ENCODE measurements at places on chromosomes 7 and 10.

DNA sequence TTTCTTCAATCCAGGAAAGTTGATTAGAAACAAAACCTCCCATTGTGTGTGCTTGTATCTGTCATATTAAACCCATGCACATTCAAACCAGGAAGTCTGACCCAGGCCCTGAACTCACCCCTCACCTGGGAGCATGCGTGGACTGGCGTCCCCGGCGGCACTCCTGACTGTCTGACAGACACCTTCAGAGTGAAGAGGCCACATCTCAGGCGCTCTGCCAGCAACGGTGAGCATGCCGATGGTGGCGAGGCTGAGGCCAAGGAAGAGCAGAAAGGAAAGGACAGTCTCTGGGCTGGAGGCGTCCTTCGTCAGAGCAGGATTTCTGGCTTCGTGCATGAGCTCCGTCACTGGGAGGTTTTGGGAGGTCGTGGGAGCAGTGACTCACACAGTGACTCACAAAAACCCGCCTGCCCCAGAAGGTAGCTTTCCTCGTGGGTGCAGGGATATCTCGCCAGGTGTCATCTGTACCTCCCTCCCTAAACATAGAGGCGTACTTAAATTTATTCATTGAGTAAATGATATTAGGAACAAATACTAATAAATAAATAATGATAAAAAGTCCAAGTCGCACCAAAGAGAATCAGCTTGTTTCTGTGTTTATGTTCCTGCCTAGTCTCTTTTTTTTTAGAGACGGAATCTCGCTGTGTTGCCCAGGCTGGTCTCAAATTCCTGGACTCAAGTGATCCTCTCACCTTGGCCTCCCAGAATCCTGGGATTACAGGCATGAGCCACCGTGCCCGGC lies 13.5 kb downstream of the IQCE start:
- H3K4me1 ChIP-seq, result peaks cover 6% of the 10 kb centered on the region
- H3K27me3 ChIP-seq, result no peaks in the 10 kb centered on the region
- DNase-seq, result no peak
- H3K4me3 ChIP-seq, result no peak overlapping the region
- H3K27ac ChIP-seq, result no peak overlapping the region

DNA sequence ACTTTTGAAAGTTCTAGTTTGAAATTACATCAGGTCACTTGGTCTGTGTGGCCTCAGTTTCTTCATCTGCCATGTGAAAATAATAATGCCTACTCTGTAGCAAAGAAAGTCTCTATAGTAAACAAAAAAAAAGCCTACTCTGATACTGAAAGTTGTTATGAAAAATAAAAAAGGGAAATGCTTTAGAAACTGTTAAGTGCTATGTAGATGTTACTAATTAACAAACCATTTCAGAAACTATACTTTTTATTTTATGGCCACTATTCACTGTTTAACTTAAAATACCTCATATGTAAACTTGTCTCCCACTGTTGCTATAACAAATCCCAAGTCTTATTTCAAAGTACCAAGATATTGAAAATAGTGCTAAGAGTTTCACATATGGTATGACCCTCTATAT lies 50.6 kb downstream of the CFTR start:
- H3K4me1 ChIP-seq, result no peaks in the 10 kb centered on the region
- no peak overlapping the region for H3K4me3 ChIP-seq
- H3K36me3 ChIP-seq, result no peaks in the 10 kb centered on the region
- H3K27me3 ChIP-seq, result no peaks in the 10 kb centered on the region
- DNase-seq, result no peak

GRCh38 chr10:4006051-4006450 lies 221.0 kb upstream of the KLF6 start:
- H3K4me3 ChIP-seq, result no peak overlapping the region
- no peaks in the 10 kb centered on the region for H3K27me3 ChIP-seq
- H3K36me3 ChIP-seq, result no peaks in the 10 kb centered on the region
- no peak overlapping the region for H3K27ac ChIP-seq

DNA sequence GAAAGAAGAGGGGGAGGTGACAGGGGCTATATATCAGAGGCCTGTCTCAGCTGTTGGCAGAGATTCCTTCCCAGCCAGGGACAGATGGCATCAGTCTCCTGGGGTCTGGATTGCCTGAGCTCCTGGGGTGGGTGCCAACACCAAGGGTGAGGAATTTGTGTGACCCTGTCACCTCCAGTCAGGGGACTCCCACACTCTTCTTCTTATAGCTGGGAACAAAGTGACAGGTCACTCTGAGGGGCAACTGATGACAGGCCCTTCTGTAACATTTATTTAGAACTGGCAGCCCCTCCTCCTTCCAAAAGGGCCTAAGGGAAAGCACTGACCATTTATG lies 53.7 kb upstream of the DUSP5 start:
- H3K4me1 ChIP-seq, result no peaks in the 10 kb centered on the region
- no peaks in the 10 kb centered on the region for H3K36me3 ChIP-seq
- H3K27me3 ChIP-seq, result no peaks in the 10 kb centered on the region
- H3K27ac ChIP-seq, result peak overlapping the region; percentile 61
- no peak for DNase-seq

- peak overlapping the region; percentile 87 for H3K27ac ChIP-seq
- no peaks in the 10 kb centered on the region for H3K4me1 ChIP-seq
- DNase-seq, result no peak
- peaks cover 11% of the 10 kb centered on the region for H3K36me3 ChIP-seq
Observed at GRCh38 chr7:151715666-151716315, 161.1 kb downstream of the PRKAG2 start.
